Activated CD4-positive, alpha-beta T cell treated with anti-CD3 and anti-CD28 coated beads for 36 hours (primary cell): ENCODE measurements at places on chromosomes 12 and 14. TPM values are rescaled to one million over a fixed set of nuclear protein-coding genes. Genes with fewer than 3 reads are reported as not detected.

The KRT86 gene
- not detected for total RNA-seq

The CLBA1 gene
- 1.1 TPM for total RNA-seq

The PRIMA1 gene
- total RNA-seq = not detected

The TSPAN11 gene
- total RNA-seq = not detected

The CPNE6 gene
- not detected for total RNA-seq
